ENCODE measurements at places on chromosomes 3 and 15. TPM values are rescaled to one million over a fixed set of nuclear protein-coding genes. Genes with fewer than 3 reads are reported as not detected.

DNA sequence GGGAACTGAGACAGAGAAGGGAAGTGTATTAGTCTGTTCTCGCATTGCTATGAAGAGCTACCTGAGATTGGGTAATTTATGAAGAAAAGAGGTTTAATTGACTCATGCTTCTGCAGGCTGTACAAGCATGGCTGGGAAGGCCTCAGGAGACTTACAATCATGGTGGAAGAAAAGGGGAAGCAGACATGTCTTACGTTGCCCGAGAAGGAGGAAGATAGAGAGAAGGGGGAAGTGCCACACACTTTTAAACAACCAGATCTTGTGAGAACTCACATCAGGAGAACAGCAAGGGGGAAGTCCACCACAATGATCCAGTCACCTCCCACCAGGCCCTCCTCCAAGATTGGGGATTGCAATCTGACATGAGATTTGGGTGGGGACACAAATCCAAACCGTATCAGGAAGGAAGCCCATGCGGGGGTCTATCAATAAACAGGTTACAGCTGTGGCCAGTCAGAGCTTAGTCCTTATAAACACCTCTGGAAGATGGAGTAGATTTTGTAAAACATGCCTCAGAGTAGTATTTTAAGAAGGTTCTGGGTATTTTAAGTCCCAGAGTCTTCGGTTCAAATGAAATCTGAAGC, 153.9 kb downstream of the GHSR start:
- DNase-seq: no peak
- no peaks in the 10 kb centered on the region for H3K27me3 ChIP-seq
- peaks cover 40% of the 10 kb centered on the region for H3K36me3 ChIP-seq
- no peaks in the 10 kb centered on the region for H3K4me1 ChIP-seq

GRCh38 chr3:127933396-127933795, 18.4 kb downstream of the KBTBD12 start:
- no peak overlapping the region for H3K27ac ChIP-seq
- DNase-seq: no peak
- H3K36me3 ChIP-seq: no peaks in the 10 kb centered on the region
- H3K4me1 ChIP-seq: no peaks in the 10 kb centered on the region
- H3K27me3 ChIP-seq: no peaks in the 10 kb centered on the region
- H3K4me3 ChIP-seq: no peak overlapping the region

GRCh38 chr15:80584973-80585525, 110.1 kb upstream of the ABHD17C start:
- H3K4me1 ChIP-seq: no peaks in the 10 kb centered on the region
- no peak for DNase-seq
- H3K27me3 ChIP-seq: no peaks in the 10 kb centered on the region
- no peak overlapping the region for H3K27ac ChIP-seq
- no peak overlapping the region for H3K4me3 ChIP-seq

- H3K4me3 ChIP-seq: no peak overlapping the region
- no peaks in the 10 kb centered on the region for H3K4me1 ChIP-seq
- H3K27ac ChIP-seq: no peak overlapping the region
- no peaks in the 10 kb centered on the region for H3K27me3 ChIP-seq
Measured at GRCh38 chr3:117671722-117672318, 962.2 kb downstream of the TUSC7 start.

DNA sequence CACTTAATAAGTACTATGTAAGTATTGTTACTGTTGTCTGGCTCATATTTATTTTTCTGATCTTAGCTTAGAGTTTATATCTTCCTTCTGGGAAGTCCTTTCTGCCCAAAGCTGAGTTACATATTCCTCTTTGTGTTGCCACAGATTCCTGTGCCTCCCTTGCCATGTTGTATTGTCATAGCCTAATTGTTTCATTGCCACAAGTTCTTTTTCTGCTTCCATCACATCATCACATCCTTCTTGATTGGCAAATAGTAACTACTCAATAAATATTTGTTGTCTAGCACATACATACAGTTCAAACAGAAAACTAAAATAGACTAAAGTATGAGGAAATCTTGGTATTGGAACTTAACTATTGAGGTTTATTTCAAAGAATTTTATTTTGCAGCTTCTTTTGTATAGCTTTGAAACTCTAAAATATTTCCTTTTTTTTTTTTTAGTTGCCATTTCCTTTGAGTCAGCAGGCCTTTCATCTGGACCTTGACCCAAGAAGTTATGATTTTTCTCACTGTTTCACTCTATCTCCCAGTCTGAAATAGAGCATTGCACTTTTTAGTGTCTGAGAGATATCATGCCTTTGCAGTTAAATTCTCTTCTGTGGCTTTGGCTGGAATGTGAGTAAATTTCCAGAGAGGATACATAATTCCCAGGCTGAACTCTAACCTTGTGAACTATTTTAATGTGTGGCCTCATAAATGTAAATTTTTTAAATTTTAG, 98.2 kb downstream of the ZNF609 start:
- no peak overlapping the region for H3K27ac ChIP-seq
- H3K36me3 ChIP-seq: no peaks in the 10 kb centered on the region
- H3K4me1 ChIP-seq: no peaks in the 10 kb centered on the region
- no peaks in the 10 kb centered on the region for H3K27me3 ChIP-seq

GRCh38 chr3:124664804-124665203, 65.4 kb upstream of the UMPS start:
- H3K27me3 ChIP-seq: no peaks in the 10 kb centered on the region
- DNase-seq: no peak
- no peaks in the 10 kb centered on the region for H3K4me1 ChIP-seq
- no peaks in the 10 kb centered on the region for H3K36me3 ChIP-seq
- no peak overlapping the region for H3K4me3 ChIP-seq

GRCh38 chr15:51162865-51163762, 68.4 kb upstream of the TNFAIP8L3 start:
- DNase-seq: peak; percentile 74
- H3K4me1 ChIP-seq: peaks cover 5% of the 10 kb centered on the region
- no peak overlapping the region for H3K27ac ChIP-seq
- no peaks in the 10 kb centered on the region for H3K36me3 ChIP-seq
- no peak overlapping the region for H3K4me3 ChIP-seq

- no peak overlapping the region for H3K4me3 ChIP-seq
- H3K27me3 ChIP-seq: no peaks in the 10 kb centered on the region
- no peaks in the 10 kb centered on the region for H3K4me1 ChIP-seq
- no peak for DNase-seq
- no peak overlapping the region for H3K27ac ChIP-seq
Measured at GRCh38 chr3:141275032-141275422, 43.4 kb downstream of the PXYLP1 start.

- DNase-seq: no peak
- no peak overlapping the region for H3K27ac ChIP-seq
- no peaks in the 10 kb centered on the region for H3K27me3 ChIP-seq
- peaks cover 10% of the 10 kb centered on the region for H3K36me3 ChIP-seq
Measured at GRCh38 chr15:67590191-67590590, 47.7 kb downstream of the MAP2K5 start.

DNA sequence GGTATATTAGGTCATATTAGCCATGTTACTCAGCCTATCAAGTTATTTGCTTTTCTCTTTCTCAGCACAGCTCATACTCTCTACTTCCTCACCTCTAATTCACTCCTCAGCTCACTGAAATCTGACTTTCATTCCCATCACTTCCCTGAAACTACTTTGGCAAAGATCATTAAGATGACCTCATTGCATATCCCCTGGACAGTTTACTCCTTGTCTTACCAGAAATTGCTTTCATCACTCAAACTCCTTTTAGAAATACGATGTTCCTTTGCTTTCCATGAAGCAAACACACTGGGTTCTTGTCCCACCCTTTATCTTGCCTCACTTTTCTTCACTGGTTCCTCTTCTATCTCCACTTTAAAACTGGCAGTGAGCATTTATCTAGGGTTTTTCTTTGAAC, 354.4 kb downstream of the TUSC7 start:
- no peaks in the 10 kb centered on the region for H3K27me3 ChIP-seq
- H3K4me3 ChIP-seq: no peak overlapping the region
- no peaks in the 10 kb centered on the region for H3K36me3 ChIP-seq
- H3K27ac ChIP-seq: no peak overlapping the region
- no peak for DNase-seq

GRCh38 chr15:68821841-68822381, 1.2 kb upstream of the ANP32A start:
- peak overlapping the region; percentile 92 for H3K4me3 ChIP-seq
- 0 out of 2 replicates have a peak, but pooled peaks cover under 1% of the 10 kb centered on the region for H3K4me1 ChIP-seq
- no peak overlapping the region for H3K27ac ChIP-seq
- peaks cover 6% of the 10 kb centered on the region for H3K36me3 ChIP-seq
- H3K27me3 ChIP-seq: peaks cover 29% of the 10 kb centered on the region
- no peak for DNase-seq

The FBXO40 gene
- 0.15 TPM for total RNA-seq
